NCI-H2227 treated with DMSO at 0.1 percent for 48 hours (cell line): ENCODE measurements at places on chromosomes 12 and 14.

DNA sequence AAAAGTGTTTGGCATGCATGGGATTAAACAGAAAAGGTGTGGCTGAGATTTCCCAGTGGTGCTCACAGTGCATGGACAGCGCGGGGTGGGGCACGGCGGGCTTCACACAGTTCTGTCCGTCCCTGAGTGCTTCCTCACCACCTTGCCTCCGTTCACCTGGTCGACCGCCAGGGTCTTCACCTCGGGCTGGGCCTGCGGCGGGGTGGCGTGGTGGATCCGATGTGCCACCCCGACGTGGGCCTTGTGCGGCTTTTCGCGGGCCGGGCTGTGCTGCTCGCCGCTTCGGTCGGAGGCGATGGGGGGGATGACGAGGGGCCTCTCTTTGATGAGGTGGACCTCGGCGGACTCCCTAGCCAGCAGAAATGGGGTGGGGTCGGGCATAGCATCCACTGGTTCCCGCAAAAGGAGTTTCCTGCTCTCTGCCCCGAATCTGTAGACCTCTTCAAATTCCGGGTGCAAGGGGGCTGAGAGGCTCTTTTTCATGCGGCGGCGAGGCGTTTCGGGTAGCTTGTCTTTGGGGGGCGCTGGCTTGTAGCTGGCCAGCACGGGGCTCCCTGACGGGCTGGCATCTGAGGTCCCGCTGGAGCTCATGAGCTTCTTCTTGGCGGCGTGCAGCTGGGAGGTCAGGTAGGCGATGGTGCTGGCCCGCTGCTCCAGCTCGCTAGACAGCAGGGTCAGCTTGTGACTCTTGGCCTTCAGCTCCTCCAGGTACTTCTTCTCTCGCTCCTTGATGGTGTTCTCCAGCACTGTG lies 35.5 kb downstream of the CCDC92 start:
- no peak for DNase-seq

DNA sequence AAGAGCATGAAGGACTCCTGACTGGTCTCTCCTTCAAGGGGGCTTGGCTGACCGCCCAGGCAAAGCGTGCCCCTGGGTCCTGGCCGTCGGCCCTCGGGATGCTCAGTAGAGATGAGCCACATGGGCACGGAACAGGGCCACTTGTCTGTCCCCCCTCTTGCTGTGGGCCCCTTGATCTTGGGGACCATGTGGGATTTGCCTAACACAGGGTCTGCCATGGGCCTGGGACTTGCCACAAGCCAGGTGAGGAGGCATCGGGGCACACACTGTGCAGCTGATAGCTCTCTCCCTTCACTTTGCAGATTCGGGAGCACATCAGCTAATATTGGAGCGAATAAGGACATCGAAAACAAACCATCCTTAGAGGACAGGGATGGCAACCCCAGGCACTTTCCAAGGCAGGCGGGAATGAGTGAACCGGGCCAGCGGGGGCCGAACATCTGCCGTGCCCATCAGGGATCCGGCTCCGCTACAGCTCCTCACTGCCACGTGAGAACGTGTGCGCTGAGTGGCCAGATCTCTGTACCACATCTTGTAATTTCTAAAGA lies 88.1 kb downstream of the PIWIL1 start:
- no peak for DNase-seq

GRCh38 chr12:95114766-95115405 lies 41.5 kb upstream of the NR2C1 start:
- DNase-seq: no peak

DNA sequence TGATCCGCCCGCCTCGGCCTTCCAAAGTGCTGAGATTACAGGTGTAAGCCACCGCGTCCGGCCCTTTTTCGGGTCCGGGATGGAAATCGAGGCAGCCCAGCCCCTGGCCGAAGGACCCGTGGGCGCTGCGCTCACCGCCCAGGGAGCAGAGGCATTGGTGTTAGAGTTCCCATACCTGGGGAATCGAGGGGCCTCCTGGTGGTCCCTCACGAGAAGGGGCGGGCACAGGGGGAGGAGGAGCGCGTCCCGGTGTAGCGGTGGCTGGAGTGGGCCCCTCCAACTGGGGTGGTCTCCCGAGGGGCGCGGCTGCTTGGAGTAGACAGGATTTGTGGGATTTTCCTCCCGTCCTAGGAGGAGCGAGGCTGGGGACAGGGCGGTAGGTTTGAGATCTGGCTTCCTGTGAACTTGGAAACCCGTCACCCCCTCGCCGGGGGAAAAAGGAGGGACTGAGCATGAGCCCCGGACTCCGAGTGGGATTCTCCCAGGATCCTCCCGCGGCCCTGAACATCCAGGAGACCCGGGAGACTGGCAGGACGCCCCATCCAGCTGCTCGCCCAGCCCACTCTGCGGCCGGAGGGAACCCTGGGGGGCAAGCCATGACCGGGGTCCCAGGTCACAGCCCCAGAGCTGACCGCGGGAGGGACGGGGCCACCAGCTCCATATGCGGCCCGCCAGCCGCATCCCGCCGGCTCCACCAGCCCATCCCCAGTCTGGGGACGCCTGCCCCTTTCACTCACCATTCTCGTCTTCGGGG lies 70.9 kb downstream of the ASCL4 start:
- no peak for DNase-seq

GRCh38 chr12:103422746-103423515 lies 72.8 kb downstream of the C12orf42 start:
- peak; percentile 73 for DNase-seq

DNA sequence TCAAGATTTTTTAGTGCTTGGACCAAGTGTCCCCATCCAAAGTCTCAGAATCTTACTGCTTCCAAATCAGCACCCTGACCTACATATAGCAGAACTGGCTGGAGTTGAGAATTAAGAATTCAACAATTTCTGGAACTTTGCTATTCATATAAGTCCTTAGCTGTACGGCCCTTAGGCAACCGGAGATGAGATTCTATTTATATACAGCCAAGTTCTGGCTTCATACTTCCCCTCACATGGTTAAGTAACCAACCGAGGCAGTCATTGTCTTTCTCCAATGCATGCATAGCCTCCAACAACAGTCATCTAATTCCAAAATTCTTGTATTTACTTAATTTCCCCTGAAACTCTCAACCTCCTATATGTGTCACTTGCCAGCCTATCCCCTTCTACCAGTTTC lies 76.6 kb downstream of the SINHCAF start:
- no peak for DNase-seq
